ENCODE measurements at places on chromosomes 2 and 18.

- no peak for DNase-seq
These were observed 16.2 kb upstream of the BCL11A start for GRCh38 chr2:60569680-60570111.

GRCh38 chr2:33273479-33273878, 203.0 kb upstream of the RASGRP3 start:
- DNase-seq = no peak

- no peak for DNase-seq
These were observed 201.1 kb upstream of the HDAC4 start for GRCh38 chr2:239601880-239602279.

DNA sequence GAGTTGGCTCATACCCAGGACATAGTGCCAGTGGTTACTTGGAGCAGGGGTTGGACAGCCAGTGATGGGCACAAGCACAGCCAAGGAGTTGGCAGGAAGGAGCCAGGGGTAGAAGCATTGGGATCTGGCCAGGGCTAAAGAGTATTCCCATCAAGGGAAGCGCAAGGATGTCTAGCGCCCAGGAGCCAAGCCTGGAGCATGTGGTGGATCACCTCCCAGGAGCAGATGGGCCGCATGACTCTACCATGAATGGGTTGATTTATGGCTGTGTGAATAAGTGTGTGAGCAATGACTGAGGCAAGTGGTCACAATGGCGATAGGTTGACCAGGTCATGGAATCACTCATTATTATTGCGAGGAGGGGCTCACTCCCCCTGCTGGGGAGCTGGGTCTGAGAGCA, 111.1 kb downstream of the FHOD3 start:
- no peak for DNase-seq

DNA sequence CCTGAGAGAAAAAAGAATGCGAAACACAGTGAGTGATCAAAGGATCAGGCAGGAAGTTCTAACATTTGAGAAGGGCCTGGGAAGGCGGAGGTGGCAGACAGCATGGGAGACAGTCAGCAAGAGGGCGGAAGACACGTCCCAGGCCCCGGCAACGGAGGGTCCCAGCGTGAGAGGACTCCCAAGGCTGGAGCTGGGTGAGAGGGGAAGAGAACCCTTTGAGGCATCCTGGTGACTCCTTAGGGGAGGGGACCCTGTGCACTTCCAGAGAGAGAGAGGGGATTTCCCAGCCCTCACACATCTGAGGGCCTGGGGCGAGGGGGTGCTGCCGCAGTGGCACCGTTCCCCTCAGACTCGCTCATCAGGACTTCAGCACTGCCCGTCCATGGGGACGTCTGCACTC, 133.4 kb downstream of the RTP5 start:
- DNase-seq = no peak

- no peak for DNase-seq
These were observed 47.7 kb downstream of the MAPRE2 start for GRCh38 chr18:35088921-35089320.

DNA sequence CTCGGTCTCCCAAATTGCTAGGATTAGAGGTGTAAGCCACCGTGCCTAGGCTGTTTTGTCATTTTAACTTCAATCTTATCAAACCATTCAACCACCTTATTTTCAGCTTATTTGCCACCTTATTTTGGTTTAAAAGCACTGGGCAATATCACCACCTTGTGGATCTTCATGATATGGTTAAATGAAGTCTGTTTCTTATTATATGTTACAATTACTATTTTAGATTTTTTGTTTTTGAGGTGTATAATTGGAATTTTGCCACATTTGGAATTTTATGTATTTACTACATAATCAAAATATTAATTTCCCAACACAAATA, 43.8 kb upstream of the SCN9A start:
- DNase-seq = peak; percentile 1

DNA sequence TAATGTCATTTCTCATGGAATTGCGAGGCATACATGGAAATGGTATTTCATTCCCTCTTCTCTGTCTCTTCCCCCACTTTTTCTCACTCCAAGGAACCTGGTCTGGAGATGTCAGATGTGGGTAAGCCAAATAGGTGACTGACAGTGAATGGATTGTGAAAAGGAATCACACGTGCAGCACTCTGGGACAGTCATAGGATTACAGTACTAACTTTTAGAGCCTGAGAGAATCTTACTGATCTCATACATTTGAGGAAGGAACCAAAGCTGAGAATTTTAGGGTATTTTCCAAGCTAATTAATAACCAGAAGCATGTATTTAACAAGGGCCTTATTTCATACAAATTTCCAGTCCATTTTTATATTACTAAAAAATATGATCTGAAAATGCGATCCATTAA, 58.1 kb upstream of the ERBB4 start:
- no peak for DNase-seq

DNA sequence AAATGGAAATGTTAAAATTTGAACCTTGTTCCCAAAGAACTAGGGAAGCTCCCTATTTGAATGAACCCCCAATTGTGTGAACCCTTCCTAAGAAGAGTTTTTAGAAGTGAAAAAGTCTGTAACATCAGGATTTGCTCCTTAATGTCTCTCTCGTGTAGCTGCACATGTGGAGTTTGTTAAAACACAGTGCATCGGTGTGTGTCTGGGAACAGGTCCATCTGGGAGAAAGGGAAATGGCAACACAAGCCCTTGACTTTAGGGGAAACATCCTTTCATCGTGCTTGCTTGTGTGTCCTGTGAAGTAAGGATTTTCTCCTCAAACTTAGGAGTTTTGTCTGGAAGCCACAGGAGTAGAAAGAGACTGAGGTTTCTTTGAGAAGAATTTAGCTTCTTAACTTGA, 203.9 kb downstream of the PRKCE start:
- DNase-seq = no peak

DNA sequence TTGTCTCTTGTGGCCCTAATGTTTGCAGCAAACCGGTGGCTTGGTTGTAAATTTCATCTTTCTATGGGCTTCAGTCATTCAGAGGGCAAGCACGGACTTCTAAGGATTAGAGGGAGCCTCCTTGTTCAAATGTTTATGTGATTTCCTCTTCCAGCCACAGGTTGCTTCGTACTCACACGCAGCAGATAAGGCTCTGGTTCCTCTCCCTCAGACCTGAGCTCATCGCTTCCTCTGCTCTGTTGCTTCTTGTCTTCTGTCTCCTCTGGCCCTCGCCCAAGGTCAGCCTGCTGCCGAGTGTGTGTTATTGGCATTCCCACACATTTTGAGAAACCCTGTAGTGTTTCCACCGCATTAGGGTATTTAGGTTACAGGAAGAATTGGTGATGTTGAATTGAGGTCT, 44.0 kb downstream of the MYL12B start:
- no peak for DNase-seq

- DNase-seq = no peak
These were observed 2.4 kb downstream of the CYP26B1 start for GRCh38 chr2:72145289-72145657.

DNA sequence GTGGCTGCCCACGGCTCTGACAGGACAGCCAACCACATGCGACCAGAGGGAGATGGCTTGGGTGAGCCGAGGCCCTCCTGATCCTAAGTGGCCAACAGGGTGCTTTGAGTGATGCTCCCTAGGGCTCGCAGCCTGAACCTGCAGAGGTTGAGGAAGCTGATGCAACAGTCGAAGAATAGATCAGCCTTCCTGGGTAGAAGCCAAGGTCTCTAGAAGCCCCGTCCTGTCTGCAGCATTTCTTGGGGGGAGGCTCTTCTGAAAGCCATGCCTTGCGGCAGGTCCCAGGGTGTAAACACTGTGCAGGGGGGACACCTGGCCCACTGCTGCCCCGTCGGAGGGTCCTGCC, 136.4 kb downstream of the HDAC4 start:
- no peak for DNase-seq

DNA sequence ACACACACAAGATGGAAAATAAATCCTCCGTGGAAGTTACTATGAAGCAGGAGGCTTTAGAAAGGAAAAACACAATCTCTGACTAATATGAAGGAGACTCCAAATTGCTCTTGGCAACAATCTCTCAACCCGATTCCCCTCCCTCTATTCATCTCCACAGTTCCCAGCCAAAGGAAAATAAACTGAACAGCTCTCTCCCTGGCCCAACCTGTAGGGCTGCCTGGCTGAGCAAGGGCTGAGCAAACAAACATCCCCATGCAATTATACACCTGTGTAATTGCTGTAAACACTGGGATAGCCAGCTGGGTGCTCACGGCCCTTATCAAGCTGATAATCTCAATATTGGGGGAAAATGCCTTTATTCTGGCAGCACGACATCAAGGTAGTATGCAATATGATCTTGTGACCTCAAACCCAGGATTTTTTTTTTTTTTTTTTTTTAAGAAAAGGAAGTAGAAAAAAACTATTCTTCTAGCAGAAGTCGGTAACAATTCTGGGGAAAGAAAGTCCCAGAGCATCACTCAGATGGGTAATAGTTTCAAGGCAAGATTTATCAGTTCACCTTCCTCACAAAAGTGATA, 203.3 kb upstream of the SMAD2 start:
- DNase-seq = peak; percentile 65

GRCh38 chr2:103268841-103269498, 507.1 kb downstream of the TMEM182 start:
- DNase-seq = no peak

DNA sequence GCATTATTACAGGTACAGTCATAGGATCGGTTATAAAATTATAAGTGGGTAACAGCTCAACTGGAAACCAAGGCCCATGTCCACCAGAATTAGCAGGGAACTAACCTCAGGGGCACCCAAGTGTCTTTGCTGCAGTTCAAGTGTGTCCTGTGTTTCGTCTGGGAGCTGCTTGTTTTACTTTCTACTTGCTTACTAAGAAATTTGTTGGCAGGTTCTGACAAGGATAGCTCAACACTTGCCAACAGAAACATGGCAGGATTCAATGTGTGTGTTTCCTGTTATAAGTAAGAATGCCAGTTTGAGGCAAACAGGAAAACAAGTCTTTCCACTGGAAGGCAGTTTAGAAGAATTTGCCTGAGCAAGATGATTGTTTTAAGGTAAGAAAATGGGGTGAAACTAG, 104.5 kb downstream of the EPHA4 start:
- DNase-seq = no peak

DNA sequence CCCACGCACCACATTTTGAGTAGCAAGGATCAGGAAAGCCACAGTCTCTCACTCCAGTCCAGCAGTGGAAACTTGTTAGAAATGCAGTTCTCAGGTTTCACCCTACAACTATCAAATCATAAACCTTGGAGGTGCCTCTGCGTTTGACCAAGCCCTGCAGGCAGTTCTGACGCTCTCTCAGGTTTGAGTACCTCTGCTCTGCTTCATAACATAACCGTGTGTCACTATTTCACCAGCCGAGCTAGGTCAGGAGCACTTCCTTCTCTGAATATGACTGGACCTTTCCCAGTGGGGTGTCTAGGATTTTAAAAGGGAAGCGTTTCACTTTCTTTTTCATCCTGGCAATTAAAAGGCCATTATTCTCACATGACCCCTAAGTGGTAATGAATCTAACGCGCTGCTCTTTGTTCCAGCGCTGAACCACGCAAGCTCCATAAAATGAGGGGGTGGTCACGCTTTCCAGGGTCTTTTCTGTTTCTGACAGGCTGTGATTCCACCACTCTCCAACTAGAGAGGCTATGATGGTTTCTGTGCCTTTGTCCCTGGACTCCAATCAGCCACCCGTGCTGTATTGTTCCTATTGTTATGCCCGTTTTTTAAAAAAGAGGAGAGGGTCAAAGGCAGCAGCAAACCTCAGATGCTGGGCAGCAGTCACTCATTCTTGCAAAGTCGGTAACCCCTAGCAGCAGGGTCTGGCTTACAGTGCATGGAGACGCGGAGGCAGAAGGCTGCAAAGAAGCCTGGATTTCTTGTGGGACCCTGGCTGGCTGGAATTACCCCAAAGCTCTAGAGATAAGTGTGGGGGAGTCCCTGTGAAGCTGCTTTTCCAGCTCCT, 75.2 kb upstream of the CTNNA2 start:
- no peak for DNase-seq

DNA sequence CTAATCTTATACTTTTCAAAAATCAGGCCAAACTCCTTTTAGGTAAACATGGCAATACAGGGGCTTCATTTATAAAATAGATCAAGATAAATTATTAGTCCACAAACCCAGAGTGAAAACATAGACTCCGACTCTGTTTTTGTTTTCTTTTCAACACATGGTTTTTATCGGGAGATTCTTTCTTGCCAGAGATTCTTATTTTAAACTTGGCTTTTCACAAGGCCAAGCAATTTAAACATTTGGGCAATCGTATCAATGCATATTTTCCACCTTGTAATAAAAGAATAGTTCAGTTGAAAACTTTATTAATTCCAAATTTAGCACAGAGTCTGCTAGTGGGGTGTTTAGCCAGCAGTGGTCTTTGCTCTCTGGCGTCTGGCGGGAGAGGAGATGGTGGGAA, 71.9 kb downstream of the SOX11 start:
- no peak for DNase-seq

- DNase-seq = no peak
These were observed 35.5 kb downstream of the NXPH2 start for GRCh38 chr2:138744713-138745112.

GRCh38 chr18:41075212-41075611, 879.8 kb upstream of the PIK3C3 start:
- no peak for DNase-seq

- DNase-seq = no peak
These were observed 3.5 kb upstream of the KLF11 start for GRCh38 chr2:10039658-10040410.

DNA sequence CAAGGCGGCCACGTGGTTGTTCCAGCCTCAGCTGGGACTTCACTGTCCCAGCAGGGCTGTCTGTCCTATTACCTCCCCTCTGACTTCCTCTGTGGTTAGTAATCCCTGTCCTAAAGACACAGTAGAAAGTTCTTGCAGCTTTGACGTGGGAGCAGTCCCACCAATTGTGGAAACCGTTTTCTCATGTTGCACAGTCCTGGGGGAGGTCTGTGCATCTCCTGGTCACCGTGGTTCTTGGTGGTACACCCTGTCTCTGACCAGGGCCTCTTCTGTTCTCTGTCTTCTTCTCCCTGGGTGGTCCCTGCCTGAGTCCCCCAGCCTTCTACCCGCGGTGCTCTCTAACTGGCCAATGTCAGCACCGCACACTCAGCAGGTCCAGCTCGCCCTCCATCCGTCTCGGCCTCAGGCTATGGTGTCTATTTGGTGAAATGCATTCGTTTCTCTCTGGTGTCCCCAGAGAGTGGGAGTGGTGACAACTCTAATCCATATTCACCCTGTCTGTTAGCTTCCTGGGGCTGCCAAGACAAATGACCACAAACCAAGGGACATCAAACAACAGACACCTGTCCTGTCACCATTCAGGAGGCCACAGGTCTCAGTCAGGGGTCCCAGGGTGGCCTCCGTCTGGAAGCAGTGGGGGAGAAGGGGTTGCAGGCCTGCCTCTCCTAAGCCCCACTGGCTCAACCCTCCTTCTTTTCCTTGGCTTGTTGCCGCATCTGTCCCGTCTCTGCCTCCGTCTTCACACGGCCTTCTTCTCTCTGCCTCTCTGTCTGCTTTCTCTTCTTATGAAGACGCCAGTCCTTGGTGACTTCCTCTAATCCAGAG, 99.8 kb downstream of the SH3BP4 start:
- DNase-seq = no peak

GRCh38 chr2:148968301-148968700, 70.2 kb upstream of the LYPD6B start:
- no peak for DNase-seq
